IMR-90 (cell line): ENCODE measurements at places on chromosomes 5 and 9. TPM values are rescaled to one million over a fixed set of nuclear protein-coding genes. Genes with fewer than 3 reads are reported as not detected.

Gene LRRC19
- not detected in 2 replicates for total RNA-seq

Gene WDR38
- not detected in 2 replicates for total RNA-seq

Gene IGIP
- 5.0 and 6.7 TPM in 2 replicates for total RNA-seq

DNA sequence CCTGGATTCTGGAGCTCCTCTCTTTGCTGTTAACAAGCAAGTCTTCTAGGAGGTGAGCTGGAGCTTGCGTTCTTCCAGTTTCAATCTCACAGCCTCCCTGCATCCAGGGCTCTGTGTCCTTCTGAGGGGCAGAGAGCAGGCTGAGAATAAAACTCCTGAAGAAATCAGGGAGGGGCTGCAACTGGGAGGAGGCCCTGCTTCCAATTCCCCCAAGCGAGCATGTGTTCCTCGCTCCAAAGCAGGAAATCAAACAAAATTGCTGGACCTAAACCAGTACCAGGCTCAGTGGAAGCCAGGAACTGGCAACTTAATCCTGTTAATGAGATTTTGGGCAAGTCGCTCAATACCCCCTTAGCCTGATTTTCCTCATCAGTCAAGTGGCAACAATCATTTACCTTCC, 181.8 kb downstream of the ASTN2 start:
- no peak for DNase-seq

Gene FAM78A
- under 0.01 and 0.18 TPM in 2 replicates for total RNA-seq

Gene ARSB
- total RNA-seq: 14.7 and 16.0 TPM in 2 replicates

DNA sequence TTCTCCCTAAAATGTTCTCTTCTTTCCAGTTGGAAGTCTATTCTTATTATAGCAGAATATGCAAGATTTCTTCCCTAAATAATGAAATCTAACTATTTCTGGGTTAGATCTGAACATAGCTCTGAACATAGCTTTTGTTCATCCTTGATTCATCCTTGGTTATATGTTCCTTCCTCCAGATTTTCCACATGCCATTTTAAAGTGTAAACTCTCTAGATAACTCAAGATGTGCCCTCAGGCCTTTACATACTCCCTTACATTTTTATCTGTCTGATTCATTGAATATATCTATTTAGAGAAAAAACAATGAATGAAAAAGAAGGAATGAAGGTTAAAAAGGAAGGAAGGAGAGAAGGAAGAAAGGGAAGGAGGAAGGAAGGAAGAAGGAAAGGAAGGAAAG, 100.9 kb downstream of the FBXO38 start:
- DNase-seq: no peak

DNA sequence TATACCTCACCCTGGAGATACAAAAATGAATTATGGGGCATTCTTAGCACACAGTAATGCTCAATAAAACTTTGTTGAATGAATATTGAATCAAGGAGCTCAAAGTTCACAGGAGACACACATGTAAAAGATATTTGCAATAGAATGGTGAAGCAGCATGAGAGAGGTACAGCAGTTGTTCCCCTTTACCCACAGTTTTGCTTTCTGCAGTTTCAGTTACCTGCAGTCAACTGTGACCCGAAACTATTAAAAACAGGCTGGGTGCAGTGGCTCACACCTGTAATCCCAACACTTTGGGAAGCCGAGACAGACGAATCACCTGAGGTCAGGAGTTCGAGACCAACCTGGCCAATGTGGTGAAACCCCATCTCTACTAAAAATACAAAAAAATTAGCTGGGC, 2.4 kb upstream of the OR5C1 start:
- no peak for DNase-seq

DNA sequence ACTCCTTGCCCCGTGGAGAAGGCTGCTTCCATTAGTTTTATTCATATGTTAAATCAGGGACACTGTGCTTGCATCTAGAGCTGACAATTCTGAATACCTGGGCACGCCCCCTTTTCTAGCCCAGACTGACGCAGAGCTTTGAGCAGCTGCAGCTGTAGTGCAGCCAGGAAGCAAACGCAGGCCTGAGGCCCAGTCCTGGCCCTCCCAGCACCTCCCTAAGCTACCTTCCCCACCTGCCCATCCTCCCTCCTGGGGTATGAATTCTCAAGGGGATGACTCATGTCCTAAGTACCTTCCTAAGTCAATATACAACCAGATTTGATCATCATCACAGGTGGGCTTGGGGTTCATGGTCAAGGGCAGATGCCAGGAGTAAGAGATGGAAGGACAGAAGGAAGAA, 3.5 kb downstream of the PHF19 start:
- no peak for DNase-seq

- DNase-seq: no peak
Measured at GRCh38 chr9:124503713-124504529, 3.3 kb downstream of the NR5A1 start.

GRCh38 chr5:71977311-71977710, 130.0 kb upstream of the MAP1B start:
- no peak for DNase-seq

DNA sequence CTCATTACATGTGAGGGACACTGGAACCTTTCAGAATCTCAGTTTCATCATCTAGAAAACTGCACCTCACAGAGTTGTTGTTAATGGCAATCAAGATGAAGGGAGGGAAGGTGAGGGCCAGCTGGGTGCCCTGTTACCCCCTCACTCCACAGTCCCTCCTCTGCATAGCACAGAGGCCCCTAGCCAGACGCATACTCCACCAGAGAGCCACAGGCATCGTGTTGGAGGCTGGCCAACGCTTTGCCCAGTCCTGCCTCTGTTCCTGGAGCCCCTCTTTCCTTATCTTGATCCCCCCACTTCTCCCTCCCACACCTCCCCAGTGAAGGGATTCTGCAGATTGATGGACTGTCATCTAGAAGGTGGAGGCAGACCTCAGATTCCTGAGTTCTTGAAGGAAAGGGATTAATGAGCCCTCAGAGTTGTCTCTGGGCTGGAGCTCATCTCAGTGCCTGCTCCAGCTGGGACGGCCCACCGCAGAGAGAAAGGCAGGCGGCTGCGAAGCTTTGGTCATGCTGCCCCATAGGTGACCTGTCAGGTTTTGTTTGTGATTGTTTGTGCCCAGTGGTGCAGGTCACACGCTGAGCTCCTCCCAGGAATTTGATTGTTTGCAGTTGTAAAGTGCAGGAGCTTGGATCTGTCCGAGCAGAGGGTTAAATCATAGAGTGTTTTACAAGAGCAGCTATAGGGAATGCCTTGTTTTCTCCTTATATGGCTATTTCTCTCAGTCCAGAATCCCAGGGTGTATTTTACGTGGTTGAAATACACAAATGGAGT, 487.3 kb downstream of the CCDC171 start:
- DNase-seq: peak; percentile 81

- no peak for DNase-seq
Measured at GRCh38 chr9:133718563-133719315, 19.4 kb downstream of the SARDH start.
